ENCODE measurements at places on chromosomes 7 and 10.

DNA sequence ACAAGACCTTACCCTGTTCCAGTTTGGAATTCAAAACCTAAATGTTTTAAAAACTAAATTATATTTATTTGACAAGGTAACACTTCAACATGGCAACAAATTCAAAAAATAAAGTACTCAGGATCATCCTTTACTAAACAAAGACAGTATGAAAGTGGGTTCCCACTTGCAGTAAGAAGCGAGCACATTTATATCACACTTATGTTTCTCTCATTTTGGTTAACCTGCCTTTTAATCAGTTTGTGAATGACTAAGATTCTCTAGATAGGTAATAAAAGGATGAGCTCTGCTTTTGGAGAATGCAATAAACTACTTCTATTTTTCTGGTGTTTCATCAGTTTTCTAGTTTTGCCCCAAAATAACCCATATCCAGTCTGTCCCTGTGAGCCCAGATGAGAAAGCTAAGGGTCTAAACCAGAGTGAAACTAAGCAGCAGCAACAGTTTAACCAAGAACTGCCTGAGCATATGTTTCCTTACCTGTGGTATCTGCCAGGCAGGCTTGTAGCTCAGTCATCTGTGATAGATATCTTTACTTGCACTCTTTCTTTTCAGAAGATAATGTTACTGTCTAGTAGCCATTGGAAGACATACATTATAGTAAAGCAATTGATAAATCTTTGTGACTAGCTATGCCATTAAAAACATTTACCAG, 64.1 kb downstream of the ABLIM1 start:
- no peak for DNase-seq

DNA sequence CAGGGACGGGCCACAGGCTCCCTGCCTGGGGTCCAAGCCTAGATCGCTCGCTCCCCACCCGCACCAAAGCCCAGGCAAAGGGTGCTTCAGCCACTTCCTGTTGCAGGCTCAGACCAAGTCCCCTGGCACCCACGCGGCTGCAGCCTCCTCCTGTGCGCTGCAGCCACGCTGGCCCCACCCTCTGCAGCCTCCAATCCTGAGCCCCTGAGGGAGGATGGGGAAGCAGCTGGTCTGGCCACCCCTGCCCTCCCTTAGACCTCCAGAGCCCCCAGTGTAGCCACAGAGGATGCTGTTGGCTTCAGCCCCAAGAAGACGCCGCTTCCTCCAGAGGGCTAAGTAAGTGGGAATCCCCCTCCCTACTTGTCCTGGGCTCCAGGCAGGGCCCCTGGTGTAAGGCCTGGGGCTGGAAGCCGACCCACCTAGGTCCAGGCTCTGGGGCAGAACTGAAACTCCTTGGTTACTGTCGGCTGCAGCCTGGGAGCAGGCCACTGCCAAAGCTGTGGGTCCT, 9.4 kb downstream of the LIMK1 start:
- no peak for DNase-seq

DNA sequence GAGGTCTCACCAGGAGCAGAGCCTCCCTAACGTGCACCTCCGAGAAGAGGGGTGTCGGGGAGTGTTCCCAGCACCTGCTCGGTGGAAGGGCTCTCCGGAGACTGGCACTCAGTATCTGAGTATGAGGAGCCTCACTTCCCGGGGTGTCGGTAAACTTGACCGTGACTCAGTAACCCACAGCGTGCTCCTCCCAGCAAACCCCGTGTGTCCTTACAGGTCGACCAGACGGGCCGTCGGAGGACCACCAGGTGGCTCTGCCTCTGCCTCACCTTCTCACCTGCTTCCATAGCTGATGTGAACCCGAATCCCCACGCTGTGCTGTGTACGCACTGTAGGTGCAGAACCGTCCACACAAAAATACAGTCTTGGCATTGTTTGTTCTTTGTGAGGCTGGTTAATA, 29.0 kb upstream of the KNDC1 start:
- no peak for DNase-seq

DNA sequence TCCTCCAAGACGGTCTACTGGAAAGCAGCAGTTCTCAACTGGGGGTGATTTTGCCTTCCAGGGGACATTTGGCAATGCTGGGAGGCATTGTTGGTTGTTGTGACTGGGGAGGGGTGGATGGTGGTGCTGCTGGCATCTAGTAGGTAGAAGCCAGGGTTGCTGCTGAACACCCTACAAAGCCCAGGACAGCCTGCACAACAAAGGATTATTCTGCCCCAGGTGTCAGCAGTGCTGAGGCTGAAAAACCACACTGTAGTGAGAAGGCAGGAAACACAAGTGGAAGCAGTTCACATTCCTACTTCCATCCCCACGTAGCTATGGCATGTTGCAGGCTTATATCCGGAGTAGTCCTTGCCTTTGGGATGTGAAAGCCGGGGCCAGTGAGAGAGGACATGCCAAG, 86.9 kb downstream of the AOAH start:
- DNase-seq = no peak

- DNase-seq = peak; percentile 95
These were observed 20.0 kb downstream of the SH3PXD2A start for GRCh38 chr10:103835096-103836050.

DNA sequence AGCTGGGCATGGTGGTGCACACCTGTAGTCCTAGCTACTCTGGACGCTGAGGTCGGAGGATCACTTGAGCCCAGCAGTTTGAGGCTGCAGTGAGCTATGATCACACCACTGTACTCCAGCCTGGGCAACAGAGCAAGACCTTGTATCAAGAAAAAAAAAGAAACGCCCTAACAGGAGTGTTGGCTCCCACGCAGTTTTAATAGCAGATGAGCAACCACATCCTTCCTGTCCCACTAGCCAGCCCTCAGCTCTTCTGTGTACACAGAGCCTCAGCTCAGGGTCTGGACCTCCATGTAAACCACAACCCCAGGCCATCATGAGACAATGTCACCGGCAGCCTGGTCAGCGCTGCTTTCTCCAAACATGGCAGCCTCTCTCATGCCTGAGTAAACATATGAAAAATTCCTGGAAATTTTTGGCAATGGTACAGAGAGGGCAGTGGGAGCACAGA, 108.2 kb downstream of the PIP4K2A start:
- no peak for DNase-seq

DNA sequence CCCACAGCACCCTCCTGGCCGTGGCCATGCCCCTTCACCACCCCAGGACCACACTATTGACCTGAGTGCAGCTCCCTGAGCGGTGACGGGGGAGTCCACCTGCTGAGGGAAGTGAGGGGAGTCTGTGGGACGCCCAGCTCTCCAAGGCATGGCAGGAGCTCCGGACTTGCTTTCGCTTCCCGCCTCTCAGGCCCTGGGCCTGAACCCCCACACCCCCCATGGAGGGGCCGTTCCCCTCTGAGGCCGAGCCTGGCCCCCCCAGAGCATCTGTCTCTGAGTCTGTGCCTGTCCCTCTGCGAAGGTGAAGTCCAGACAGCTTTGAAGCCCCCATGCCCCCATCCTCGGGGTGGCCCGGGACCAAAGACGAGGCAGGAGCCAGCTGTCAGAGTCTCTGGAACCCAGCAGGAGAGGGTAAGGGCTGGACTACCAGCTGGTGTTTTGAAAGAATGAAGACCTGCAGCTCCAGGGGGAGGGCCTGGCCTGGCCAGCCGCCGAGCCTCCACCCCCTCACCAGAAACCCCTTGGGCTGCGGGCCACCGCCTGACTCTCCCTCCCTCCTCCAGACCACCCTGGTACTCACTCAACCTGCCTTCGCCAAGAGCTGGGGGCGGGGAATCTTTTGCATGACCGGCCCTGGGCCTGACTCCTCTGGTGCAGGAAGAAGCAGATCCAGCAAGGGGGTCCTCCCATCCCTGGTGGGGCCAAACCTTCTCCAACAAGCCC, 114.0 kb downstream of the PDGFA start:
- no peak for DNase-seq

GRCh38 chr7:71718563-71718962, 586.6 kb downstream of the GALNT17 start:
- no peak for DNase-seq

- DNase-seq = peak; percentile 9
These were observed 187.2 kb downstream of the VTI1A start for GRCh38 chr10:112634096-112634830.

DNA sequence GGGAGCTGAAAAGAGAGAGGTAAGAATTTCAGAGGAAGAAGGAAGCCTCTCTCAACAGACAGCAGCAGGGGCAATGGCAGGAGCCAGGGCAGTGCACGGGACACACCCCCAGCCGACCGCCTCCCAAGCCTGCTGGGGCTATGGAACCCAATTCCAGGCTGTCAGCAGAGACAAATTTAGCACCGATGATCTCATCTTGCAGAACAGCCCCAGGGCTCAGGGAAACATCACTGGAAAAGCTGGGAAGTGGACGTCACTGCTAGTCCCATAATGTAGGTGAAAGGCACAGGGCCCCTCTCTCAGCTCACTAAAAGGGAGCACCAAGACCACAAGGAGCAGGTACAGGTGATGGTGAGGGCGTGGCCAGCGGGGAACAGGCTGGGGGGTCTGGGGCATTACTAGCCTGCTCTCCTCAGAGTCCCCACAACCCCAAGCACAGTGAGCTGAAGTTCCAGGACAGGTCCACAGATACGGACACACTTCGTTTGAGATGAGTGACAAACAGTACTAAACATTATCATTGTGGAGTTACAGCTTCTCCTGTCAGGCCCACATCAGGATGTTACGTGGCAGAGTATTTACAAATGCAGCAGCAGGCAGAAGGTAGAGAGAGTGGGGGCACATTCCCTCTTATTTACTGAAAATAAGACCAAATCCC, 103.7 kb downstream of the PLXNA4 start:
- peak; percentile 78 for DNase-seq

Measured in fibroblast of the aortic adventitia (primary cell).